Fibroblast of skin of scalp (primary cell): ENCODE measurements at places on chromosomes 2 and 18.

GRCh38 chr2:132383956-132384355, 32.6 kb upstream of the GPR39 start:
- DNase-seq = no peak

GRCh38 chr2:206387808-206388207, 55.5 kb upstream of the ADAM23 start:
- no peak for DNase-seq

DNA sequence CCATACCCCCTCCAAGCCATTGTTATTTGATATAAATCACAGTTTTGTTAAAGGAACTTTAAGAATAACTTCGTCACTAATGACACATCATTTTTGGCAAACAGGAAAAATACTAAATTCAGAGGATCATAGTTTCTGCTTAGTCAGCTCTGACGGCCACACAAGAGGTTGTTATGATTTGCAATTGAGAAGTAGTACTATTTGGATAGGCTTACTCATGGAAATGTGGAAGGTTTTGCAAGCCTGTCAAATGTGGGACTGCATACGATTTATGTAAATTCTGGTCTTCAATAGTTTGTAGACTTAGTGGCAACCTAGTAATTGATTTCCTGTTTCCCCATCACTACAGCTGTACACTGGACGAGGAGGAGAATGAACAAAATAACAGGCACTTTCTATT, 108.1 kb downstream of the ARHGEF33 start:
- peak; percentile 91 for DNase-seq

- peak; percentile 42 for DNase-seq
Measured at GRCh38 chr2:179898873-179899272, 37.5 kb upstream of the ZNF385B start.

DNA sequence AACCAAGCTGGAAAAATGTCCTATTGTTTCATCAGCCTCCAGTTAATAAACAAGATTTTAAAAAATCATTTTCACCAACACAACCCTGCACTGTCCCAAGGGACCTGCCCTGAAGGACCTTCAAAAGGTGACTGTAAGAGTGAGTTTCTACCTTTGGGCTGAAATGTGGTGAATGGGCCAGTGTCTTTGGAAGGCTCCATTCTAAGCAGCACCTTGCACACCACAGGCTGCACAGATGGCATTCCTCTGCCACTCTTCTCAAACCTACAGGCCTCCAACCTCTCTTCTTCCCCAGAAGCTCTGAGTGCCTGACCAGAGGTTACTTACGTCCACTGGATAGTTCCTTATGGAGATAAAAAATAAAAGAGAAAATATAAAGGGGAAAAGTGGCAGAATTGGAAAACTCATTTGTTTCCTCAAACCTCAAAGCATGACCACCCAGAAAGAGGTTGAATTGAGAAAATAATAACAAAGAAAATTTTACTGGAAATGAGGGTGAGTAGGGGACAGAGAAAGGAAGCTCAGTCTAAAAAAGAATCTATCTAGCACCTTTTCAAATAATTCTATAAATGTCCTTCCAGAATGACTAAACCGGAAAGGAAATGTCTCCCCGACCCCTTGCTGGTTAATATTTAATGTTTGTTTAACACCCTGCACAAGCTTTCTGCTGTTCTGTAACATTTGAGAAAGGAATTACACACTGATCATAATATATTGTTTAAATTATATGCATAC, 175.7 kb downstream of the METTL4 start:
- DNase-seq = no peak

DNA sequence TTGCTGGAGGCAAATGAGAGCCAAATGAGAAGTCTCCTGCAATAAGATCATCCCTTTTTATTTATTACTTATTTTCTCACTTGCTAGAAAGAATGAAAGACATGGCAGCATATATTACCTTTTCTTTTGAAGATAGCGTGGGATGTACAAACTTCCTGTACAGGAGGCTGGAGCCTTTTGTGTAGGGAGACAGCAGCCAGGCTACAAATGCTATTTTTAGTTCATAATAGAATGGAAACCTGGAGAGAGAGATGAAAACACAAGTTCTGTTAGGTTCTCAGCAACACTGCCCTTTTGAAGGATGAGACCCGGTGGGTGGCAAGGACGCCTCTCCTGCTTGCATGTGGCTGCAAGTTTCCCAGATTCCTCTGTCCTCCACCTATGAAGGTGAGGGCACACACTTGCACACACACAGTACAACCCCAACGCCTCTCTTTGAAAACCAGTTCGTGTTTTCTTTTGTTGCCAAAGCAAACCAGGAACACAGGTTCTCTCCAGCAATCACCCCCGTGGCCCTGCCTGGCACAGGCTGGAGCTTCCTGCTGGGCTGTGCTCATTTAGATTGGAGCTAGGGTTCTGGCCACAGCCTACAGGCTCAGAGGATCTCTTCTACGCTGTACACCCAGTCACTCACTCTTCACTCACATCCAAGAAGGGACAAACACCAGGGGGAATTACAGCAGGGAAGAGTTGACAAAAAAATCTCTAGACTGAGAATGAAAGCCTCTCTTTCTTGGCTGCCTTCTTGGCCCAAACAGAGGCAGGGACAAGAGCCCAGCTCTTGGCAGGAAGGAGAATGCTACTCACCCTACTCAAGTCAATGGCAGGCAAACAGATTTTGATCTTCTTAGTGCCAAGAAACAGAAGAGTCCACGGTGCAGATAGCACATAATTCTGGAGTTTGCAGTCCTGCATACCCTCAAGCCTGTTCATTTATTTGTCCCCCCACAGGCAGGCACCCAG, 55.6 kb downstream of the MRPL35 start:
- no peak for DNase-seq

- no peak for DNase-seq
Measured at GRCh38 chr2:47725808-47726207, 57.1 kb upstream of the MSH6 start.

- DNase-seq = no peak
Measured at GRCh38 chr18:57621246-57621604, 411 bp downstream of the NARS1 start.

GRCh38 chr2:240156435-240157146, 16.1 kb upstream of the OTOS start:
- DNase-seq = no peak

GRCh38 chr18:36481201-36481657, 183.7 kb downstream of the FHOD3 start:
- DNase-seq = no peak

DNA sequence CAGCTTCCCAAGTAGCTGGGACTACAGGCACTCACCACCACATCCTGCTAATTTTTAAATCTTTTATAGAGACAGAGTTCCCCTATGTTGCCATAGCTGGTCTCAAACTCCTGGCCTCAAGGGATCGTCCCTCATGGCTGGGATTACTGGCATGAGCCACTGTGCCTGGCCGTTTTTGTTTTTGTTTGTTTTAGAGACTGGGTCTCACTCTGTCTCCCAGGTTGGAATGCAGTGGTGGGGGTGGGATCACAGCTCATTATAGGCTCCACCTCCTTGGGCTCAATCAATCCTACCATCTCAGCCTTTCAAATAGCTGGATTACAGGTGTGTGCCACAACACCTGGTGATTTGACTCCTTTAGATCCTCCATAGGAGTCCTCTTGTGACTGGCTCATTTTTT, 19.5 kb upstream of the ZDBF2 start:
- DNase-seq = no peak

GRCh38 chr18:46720521-46720920, 36.3 kb downstream of the ST8SIA5 start:
- DNase-seq = no peak

DNA sequence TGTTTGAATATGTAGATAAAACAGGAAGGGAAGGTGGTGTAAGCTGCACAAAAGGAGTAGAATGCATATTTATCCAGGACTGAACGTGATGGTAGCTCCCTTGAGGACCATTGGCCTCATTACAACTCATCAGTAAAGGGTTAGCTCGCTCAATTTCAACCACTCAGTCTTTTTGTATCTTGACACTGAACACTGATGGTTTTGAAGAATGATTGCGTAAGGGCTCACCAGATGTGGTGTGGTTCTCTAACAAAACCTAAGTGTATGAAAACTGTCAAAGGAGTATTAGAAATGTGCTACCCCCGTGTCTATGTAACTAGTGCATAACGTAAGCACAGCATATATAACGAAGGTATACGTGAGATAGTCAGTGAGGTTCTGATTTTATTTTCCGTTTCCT, 272.4 kb upstream of the THSD7B start:
- no peak for DNase-seq

- DNase-seq = no peak
Measured at GRCh38 chr2:43486603-43487002, 109.2 kb downstream of the THADA start.

GRCh38 chr2:176432434-176432833, 163.2 kb downstream of the MTX2 start:
- no peak for DNase-seq

DNA sequence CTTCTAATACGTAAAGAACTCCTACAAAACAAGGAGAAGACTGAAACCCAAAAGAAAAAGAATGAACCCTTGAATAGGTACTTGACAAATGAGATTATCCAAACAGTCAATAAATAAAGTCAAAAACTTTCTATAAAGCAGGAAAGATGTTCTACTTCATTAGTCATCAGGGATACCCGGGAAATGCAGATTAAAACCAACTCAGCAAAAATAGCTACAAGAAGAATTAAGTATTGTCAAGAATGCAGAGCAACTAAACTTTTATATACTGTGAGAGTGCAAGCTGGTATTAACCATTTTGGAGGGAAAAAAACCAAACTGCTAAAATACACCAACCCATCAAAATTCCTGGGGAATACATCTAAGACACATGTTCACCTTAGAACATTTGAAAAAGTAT, 10.4 kb downstream of the TXNL1 start:
- no peak for DNase-seq

- no peak for DNase-seq
Measured at GRCh38 chr2:144516411-144516980, 3.4 kb downstream of the ZEB2 start.

DNA sequence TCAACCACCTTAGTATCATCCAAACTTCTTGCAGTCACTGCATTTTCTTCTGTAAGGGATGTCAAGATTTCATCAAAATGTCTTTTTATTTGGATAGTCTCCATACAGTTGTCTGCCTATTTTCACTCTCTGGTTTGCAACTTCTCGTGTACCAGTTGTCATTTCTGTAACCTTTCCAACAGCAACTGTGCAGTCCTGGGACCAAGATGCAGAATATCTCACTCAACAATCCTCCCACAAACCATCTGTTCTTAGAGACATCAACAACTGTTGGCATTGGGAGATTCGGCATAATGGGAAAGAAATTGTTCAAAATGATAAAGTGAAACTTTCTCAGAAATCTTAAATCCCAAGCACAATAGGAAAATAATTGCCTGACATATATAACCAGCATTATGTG, 933.6 kb upstream of the SLC39A10 start:
- no peak for DNase-seq

- DNase-seq = peak; percentile 54
Measured at GRCh38 chr2:174794851-174795374, 30.6 kb upstream of the CHRNA1 start.

GRCh38 chr2:46561731-46562450, 82.5 kb downstream of the TMEM247 start:
- no peak for DNase-seq

DNA sequence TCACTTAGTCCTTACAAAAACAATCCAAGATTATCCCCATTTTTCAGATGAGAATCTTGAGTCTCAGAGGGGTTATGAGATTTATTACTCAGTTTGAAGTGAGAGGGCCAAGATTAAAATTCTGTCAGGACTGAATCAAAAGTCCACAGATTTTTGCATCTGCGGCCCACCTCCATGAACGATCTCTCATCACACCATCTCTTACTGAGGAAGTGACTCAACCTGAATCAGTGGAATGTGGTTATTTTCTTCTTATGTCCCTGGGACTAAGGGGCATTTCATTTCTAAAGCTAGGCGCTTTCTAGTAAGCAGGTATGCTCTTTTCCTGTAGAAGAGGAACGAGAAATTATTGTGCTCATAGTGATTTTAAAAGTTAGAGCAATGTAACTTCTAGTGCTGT, 360.3 kb upstream of the SPHKAP start:
- no peak for DNase-seq

GRCh38 chr2:8996006-8996405, 7.5 kb downstream of the MBOAT2 start:
- no peak for DNase-seq

- DNase-seq = peak; percentile 23
Measured at GRCh38 chr2:3449086-3449485, 69.6 kb downstream of the TRAPPC12 start.

GRCh38 chr2:192888109-192888508, 693.4 kb upstream of the TMEFF2 start:
- no peak for DNase-seq

DNA sequence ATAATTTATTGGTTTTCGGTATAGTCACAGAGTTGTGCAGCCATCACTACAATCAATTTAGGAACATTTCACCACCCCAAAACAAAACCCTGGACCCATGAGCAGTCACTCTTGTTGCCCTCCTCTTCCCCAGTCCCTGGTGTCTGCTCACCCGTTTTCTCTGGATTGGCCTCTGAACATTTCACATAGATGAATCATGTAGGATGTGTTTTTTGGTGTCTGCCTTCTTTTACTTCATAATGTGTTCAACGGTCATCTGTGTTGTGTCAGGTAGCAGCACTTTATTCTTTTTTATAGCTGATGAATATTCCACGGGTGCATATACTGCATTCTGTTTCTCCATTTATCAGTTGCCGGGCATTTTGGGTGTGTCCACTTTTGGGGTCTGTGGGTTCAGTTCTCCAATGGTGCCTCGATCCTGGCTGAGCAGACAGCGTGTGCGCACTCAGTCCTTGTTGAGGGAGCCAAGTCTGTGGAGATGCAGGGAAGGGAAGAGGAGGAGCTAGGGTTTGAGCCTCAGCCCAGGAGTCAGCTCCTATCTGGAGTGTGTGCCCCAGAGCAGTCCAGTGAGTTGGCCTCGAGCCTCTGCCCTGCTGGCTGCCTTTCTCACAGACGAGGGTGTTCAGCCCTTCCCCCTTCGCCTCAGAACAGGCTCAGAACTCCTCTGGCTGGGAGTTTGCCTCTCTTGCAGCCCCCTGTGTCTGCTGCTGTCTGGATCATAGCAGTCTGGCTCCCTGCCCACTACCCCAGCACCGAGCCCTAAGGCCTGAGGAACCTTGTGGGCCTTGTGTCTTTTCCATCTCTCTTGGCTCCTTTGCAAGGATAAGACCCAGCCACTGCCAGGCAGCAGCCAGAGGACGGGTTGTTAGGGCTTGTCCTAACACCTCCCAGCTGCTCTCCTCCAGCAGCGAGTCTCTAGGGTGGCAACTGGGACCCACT, 18.0 kb downstream of the C2orf74 start:
- DNase-seq = peak; percentile 38
